Stimulated activated CD8-positive, alpha-beta memory T cell treated with anti-CD3 and anti-CD28 coated beads, Interleukin-4, amount 100 ng/mL, for 1 hour (primary cell): ENCODE measurements at places on chromosomes 7 and 10.

DNA sequence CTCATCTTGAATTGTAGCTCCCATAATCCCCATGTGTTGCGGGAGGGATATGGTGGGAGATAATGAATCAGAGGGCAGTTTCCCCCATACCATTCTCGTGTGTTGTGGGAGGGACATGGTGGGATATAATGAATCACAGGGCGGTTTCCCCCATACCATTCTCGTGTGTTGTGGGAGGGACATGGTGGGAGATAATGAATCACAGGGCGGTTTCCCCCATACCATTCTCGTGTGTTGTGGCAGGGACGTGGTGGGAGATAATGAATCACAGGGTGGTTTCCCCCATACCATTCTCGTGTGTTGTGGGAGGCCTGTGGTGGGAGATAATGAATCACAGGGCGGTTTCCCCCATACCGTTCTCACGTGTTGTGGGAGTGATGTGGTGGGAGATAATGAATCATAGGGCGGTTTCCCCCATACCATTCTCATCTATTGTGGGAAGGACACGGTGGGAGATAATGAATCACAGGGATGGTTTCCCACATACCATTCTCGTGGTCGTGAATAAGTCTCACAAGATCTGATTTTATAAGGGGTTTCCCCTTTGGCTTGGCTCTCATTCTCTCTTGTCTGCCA lies 271.0 kb downstream of the MAD1L1 start:
- DNase-seq, result peak; percentile 37

GRCh38 chr7:38554586-38554985 lies 76.6 kb downstream of the AMPH start:
- no peak for DNase-seq

DNA sequence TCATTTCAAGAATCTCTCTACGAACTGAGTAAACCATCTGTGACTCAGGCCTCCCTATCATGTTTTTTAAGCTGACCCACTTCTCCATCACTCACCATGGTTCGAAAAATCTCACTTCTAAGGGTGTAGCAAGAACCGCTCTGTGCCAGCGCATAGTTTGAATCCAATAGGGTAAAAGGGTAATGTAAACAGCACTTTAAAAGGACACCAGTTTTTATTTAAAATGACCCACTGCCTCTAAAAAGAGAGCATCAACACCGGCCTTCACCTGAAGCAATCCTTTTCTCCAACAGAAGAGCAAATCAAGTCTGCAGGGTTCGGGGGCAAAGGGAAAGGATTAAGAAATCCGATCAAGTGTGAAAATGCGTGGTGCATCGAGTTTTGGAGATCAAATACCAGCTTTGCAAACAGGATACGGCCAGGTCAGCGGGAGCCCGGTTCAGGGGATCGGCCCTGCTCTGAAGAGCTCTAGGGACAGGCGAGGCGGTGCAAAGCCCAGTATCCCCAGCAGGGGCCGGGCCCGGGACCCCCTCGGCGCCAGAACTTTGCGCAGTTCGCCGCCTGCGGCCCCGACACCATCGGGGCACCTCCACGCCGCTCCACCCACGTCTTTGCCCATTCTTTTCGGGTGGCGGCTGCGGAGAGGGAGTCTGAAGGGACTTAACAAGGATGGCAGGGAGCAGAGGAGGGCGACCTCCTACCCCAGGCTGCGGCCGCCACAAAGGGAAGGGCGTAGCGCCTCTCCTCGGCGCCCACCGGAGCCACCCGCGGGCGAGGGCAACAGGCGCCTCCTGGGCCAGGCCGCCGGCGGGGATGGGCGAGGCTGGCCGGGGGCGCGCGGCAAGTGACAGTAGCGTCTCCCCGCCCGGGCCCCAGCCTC lies 842 bp downstream of the NMT2 start:
- DNase-seq, result no peak

DNA sequence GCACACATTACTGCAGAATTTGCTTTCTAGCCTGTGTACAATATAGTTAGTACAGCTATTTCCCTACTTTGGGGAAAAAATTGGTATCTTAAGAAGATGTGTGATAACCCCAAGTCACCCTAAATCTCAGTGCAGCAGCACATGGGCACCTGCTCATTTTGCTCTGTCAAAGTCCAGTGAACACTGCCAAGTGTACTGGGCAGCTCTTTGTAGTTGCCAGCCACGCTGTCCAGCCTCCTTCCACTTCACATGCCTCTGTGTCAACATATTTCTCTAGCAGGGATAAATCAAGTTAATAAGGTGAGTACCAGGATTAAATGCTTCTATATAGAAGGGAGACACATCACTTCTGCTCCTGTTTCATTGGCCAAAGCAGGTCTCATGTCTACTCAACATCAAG lies 87.1 kb upstream of the CDC14C start:
- DNase-seq, result no peak

- DNase-seq, result no peak
Observed at GRCh38 chr10:77251297-77252013, 386.2 kb downstream of the KCNMA1 start.

GRCh38 chr7:22417841-22418240 lies 60.9 kb upstream of the RAPGEF5 start:
- DNase-seq, result no peak
